ENCODE measurements at places on chromosomes 5 and 9. TPM values are rescaled to one million over a fixed set of nuclear protein-coding genes. Genes with fewer than 3 reads are reported as not detected.
A peak's percentile ranks its signal among the peaks of the same experiment; 100 is the strongest.

The FAM163B gene
- total RNA-seq = not detected

The PRRT1B gene
- not detected for total RNA-seq

The ORM2 gene
- not detected for total RNA-seq

The LRRC70 gene
- total RNA-seq = 1.3 TPM

- DNase-seq = no peak
- no peak overlapping the region for H3K27ac ChIP-seq
- H3K4me3 ChIP-seq = no peak overlapping the region
- no peaks in the 10 kb centered on the region for H3K36me3 ChIP-seq
Observed at GRCh38 chr5:132447196-132447595, 43.4 kb downstream of the IRF1 start.

DNA sequence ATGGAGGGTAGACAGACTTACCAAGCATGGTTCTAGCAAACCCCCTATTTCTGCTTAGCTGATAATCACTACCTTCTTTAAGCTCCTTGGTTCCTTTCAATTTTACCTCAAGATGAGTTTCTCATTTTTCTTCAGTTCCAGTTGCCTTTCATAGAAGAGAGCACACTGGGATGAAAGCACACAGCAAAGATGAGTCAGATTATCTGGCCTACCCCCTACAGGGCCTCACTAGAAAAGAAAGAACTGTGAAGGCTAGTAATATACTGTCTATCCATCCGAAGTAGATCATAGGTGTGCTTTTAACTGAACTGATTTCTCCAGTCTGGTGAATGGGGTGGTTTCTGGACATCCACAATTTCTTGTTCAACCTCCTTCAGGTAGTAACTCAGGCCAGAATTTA, 122.5 kb downstream of the TRPM3 start:
- no peak overlapping the region for H3K4me3 ChIP-seq
- H3K4me1 ChIP-seq = no peaks in the 10 kb centered on the region
- peak; percentile 6 for DNase-seq
- no peaks in the 10 kb centered on the region for H3K27me3 ChIP-seq
- H3K36me3 ChIP-seq = no peaks in the 10 kb centered on the region

GRCh38 chr5:54944364-54944763, 41.0 kb downstream of the ESM1 start:
- DNase-seq = peak; percentile 68
- H3K36me3 ChIP-seq = no peaks in the 10 kb centered on the region
- no peaks in the 10 kb centered on the region for H3K27me3 ChIP-seq
- no peak overlapping the region for H3K27ac ChIP-seq
- H3K4me1 ChIP-seq = no peaks in the 10 kb centered on the region

- H3K4me3 ChIP-seq = no peak overlapping the region
- no peaks in the 10 kb centered on the region for H3K4me1 ChIP-seq
- H3K27ac ChIP-seq = no peak overlapping the region
- H3K27me3 ChIP-seq = no peaks in the 10 kb centered on the region
- no peak for DNase-seq
- no peaks in the 10 kb centered on the region for H3K36me3 ChIP-seq
Observed at GRCh38 chr5:169175733-169176132, 125.2 kb downstream of the SLIT3 start.

The ADGRV1 gene
- total RNA-seq = 0.17 TPM

The GTF3C5 gene
- 32.4 TPM for total RNA-seq

The ISL1 gene
- not detected for total RNA-seq
